ENCODE measurements at places on chromosomes 12 and 14.

GRCh38 chr14:81449114-81449513 is 49.0 kb upstream of the STON2 start:
- no peak for DNase-seq

DNA sequence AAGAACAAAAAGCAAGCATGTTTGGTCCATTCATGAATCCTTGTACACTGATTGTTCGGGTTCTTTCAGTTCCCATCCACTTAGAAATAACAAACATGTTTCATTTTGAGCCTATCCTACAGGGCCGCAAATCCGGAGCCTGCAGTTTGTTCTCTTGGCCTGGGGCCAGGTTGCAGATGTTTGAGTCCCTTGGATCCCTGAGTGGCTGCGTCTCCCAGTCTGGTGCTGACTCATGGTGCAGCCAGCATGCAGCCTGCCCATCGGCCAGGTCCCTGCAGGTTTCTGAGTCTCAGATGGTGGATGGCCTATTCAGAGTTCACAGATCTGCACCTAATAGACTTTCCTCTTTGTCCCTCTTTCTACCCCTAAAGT is 1.9 kb upstream of the DYNC1H1 start:
- DNase-seq: no peak

DNA sequence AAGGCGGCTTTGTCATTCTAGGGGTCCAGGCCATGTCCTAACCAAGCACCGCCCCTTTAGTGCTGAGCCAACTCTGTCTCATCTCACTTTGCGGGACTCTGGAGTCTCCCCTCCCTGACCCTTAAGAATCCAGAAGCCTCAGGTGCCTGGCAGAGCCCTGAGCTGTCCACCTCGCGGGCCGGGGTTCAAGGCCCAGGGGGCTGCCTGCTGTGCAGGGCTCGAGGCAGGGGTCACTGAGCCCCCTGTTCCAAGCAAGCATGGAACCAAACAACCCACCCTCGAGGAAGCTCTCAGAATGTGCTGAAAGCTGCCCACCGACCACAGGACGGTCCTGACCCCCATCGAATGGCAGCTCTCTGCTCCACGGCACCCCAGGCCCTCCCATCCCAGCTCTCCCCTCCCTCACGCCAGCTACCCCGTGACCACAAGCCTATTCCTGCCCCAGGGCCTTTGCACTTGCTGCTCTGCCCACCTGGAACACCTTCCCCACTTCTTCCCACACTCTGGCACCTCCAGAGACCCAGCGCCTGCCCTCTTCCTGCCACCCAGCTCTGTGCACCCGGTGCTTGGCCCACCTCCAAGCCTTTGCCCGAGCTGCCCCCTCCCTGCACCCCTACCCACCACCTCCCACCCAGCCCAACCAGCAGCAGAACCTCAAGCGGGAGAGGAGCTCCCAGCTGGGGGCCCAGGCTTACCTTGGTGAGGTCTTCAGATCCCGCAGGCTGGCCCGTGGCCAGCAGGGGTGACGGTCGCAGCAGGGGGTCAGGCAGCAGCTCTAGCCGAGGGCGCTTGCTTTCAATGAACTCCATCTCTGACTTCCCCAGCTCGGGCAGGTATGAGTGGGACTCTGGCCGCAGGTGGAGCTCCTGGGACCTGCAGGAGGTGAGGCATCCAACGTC is 84.3 kb downstream of the NCOR2 start:
- no peak for DNase-seq

DNA sequence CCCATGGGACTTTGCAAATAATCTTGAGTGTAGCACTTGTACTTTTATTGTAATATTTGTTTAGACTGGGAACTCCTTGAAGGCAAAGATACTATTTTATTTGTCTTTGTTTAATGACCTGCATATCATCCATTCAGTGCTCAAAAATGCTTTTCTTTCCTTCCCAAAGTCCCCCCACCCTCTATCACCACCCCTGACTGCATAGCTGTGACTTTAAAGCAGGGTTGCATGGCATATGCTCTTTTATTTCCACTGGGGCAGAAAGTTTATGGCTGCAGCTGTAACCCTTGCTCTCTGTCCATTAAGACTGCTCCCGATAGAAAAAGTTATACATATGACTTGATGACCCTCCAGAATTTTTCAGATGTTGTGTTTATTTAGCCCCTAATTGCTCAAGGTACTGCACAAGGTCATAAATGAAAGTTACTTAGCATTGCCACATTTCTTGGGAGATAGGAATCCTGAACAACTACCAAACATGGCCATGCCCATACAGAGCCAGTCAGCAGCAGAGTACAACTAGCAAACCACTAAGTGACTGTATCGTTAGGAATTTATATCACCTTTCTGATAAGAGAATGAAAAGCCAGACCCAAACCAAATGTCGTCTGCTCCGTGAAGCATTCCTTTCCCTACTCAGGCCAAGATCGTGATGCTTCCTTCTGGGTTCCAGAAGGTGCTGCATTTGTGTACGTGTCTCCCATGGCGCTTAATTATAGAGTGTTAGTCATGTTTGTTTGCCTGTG is 114.3 kb downstream of the DIP2B start:
- no peak for DNase-seq
